ENCODE measurements at places on chromosomes 5 and 9.

DNA sequence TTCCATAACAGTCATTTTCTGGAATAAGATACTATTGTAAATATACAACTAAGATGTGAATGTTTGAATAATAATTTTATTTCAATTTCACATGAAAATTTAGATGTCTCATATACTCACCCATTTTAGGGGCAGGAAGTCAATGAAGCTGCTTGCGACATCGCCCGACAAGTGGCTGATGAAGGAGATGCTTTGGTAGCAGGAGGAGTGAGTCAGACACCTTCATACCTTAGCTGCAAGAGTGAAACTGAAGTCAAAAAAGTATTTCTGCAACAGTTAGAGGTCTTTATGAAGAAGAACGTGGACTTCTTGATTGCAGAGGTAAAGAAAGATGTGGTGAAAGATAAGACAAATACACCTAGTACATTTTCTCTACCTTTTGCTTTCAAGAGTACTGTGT lies 8.6 kb downstream of the BHMT start:
- DNase-seq, result no peak

DNA sequence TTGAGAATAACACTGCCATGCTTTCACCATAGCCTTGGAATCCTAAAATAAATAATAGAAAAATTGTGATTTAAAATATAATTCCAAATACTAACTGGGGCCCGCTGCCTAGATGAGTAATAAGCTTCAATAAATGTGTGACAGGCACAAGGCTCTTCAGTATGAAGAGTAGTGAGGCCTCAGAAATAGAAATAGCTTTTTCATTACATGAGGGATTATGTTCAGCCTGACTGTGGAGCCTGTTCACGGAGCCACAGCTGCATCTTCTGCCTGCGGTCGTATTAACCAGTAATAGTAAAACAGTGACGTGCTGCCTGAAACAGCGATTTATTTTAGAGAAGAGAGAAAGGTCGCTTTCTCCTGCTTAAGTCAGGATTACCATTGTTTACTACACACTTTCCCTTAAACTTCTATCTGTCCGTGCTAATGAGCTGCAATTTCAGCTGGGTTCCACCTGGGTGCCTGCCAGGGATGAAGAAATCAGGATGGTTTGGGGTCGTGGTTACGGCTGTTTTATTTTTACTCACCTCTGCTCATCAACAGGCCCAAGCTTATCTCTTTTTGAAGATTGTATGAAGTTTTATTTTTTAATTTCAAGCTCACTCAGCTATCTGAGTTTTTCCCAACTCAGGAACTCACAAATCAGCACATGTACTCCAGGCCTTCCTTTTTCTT lies 284.9 kb upstream of the WWC1 start:
- DNase-seq, result no peak

- DNase-seq, result no peak
Observed at GRCh38 chr5:125103459-125103858, 357.0 kb upstream of the ZNF608 start.

DNA sequence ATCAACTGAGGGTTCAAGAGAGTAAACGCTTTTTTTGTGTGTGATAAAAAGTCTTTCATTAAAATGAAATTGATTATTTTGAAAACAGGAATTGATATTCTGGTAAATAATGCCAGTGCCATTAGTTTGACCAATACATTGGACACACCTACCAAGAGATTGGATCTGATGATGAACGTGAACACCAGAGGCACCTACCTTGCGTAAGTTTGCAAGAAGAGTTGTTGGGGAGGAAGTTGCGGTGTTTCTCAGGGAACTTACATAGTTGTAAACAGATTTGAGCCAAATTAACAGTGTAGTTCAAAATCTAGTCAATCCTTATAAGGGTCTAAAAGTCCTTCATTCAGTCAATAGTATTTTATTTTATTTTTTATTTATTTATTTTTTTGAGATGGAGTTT lies 28.9 kb downstream of the HSDL2 start:
- DNase-seq, result no peak

DNA sequence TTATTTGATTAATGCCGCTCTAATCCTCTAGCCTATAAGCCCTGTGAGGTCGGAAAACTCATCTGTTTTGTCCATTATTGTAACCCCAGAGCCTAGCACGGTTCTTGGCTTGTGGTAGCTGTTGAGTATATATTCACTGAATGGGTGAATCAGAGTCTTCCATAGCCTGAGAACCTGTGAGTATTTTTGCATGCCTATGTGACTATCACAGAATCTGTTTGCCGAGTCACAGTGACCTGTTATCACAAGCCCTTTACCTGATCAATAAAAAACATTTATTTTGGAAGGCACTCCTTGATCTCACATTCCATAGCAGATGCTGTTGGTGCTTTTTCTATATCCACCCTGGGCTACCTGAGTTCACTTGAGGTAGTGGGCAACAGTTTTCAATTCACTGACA lies 125.0 kb upstream of the STC2 start:
- DNase-seq, result no peak

GRCh38 chr5:54834121-54834842 lies 151.1 kb downstream of the ESM1 start:
- no peak for DNase-seq

- DNase-seq, result no peak
Observed at GRCh38 chr9:22379272-22379671, 67.4 kb upstream of the DMRTA1 start.

- DNase-seq, result no peak
Observed at GRCh38 chr9:137478962-137479861, 20.1 kb upstream of the NSMF start.

DNA sequence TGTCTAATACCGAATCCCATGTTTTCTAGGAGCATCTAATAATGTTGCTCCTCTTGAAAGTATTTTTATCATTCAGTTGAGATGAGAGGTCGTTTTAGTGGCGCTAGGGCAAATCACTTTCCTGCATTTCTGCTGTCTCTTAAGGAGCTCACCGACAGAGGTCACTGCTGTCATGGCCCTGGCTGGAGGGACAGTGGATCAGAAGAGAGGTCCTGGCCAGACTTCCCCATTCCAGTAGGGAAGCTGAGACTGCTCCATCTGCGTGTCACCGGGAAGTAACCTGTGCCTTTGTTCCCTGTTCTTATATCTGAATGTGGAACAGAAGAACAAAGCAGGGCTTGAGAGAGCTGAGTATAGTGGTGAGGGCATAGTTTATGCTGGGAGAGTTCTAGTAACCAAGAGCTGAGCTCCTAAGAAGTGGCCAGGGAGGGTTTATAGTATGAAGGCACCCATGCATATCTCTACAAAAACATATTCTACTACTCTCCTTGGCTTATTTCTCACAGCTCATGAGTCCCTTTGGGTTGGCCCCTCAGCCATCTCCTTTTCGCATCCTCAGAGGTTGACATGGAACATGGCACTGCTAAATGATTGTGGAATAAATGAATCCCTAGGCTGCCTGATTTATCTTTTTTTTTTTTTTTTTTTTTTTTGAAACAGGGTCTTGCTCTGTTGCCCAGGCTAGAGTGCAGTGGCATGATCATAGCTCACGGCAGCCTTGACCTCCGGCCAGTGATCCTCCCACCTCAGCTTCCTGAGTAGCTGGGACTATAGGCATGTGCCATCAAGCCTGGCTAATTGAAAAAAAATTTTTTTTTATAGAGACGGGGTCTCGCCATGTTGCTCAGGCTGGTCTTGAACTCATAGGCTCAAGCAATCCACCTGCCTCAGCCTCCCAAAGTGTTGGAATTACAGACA lies 27.2 kb downstream of the ATP6V0E1 start:
- DNase-seq, result no peak

- no peak for DNase-seq
Observed at GRCh38 chr5:67746103-67746502, 469.5 kb upstream of the PIK3R1 start.

GRCh38 chr5:88675708-88676636 lies 207.0 kb downstream of the MEF2C start:
- no peak for DNase-seq

- DNase-seq, result no peak
Observed at GRCh38 chr5:68519143-68519542, 303.6 kb downstream of the PIK3R1 start.

- DNase-seq, result no peak
Observed at GRCh38 chr5:38541174-38541725, 15.2 kb downstream of the LIFR start.

DNA sequence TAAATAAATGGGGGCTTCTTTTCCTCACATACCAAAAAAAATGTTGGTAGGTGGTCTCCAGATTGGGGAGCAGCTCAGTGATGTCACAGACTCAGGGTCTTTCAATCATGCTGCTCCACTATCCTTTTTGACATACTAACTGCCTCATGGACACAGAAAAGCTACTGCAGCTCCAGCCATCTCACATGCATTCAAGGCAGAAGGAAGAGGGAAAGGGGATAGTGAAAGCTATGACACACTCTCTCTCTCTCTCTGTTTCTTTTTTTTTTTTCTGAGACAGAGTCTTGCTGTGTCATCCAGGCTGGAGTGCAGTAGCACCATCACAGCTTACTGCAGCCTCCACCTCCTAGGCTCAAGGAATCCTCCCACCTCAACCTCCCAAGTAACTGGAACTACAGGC lies 7.9 kb upstream of the ADGRD2 start:
- no peak for DNase-seq

- DNase-seq, result no peak
Observed at GRCh38 chr5:32022638-32023037, 151.5 kb downstream of the GOLPH3 start.

DNA sequence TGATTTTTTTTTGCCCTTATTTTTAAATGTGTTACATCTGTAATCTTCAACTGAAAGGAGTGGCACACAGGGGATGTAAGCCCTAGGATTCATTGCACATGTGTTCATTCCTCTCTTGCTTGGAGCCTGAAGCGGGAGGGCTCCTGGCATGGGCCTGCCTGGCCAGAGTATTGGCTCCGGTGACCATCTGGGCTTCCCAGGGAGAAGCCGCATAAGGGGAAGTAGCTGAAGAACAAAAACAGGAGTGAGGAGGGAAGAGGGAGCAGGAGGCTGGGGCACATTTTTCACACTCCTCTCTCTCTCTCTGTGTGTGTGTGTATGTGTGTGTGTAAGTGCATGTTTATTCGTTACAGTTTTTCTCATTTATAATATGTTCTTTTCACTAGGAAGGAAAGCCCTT lies 269.9 kb downstream of the PRR16 start:
- no peak for DNase-seq

DNA sequence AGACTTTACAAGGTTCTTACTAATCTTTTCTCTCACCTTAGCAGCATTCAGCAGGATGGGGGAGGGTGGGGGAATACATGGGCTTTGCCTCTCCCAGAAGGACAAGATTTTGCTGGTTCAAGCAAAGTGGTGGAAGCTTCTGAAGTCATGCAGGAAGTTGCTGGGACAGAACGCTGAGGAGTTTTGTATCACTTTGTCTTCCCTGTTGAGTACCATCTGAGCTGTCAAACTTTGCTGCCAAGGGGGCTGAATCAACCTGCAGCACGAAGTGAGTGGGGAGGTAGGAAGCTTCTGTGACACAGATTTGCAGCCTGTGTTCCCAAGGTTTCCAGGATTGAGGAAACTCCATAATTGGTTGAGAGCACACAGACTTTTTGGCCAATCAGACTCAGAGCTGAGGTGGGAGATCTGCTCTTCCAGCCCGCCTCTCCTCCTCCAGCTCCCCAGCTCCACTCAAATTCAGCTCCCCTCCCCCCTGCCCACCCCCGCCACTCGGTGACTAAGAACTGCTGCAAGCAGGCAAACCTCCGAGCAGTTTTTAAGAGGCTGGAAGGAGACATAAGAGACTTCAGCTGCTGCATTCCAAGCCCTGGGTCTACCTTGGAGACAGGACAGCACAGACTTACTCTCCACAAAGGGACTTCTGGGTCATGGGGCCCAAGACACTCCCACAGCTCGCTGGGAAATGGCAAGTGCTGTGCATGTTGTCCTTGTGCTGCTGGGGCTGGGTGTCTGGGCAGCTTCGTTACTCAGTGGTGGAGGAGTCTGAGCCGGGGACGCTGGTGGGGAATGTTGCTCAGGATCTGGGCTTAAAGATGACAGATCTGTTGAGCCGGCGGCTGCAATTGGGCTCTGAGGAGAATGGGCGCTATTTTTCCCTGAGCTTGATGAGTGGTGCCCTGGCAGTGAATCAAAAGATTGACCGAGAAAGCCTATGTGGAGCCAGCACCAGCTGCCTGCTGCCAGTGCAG lies at the start of gene PCDHGC5:
Gene PCDHGC5 (plus strand): TSS at position 491 of the 971 bp plus-strand sequence. CDS start 160 bp downstream, at position 651.
- no peak for DNase-seq

DNA sequence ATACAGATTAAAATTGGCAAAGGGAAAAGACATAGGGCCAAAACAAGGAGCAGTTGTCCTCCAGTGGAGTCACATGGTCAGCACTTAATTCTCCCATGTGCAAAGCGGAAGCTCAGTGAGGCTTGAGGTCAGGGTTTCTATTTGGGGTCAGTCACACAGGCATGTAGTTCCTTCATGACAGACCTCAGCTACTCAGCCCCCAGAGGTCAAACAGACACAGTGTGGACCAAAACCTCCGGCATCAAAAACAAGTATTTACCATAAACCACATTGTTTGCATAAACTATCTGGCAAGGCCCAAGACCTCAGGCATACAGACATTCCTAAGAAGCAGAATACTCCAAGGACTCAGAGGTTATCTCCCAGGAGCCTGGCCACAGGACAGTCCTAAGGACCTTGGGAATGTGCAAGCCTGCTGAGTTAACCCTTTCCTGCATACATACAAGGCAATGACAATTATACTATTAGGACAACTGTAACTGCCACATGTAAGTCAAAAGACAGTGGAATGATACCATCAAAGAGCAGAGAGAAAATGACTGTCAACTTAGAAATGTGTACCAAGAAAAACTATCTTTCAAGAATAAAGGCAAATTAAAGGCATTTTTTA lies 28.7 kb upstream of the FNIP1 start:
- no peak for DNase-seq

- DNase-seq, result no peak
Observed at GRCh38 chr5:171157276-171157675, 151.8 kb upstream of the TLX3 start.

- DNase-seq, result no peak
Observed at GRCh38 chr5:129554134-129554904, 94.2 kb downstream of the ADAMTS19 start.

DNA sequence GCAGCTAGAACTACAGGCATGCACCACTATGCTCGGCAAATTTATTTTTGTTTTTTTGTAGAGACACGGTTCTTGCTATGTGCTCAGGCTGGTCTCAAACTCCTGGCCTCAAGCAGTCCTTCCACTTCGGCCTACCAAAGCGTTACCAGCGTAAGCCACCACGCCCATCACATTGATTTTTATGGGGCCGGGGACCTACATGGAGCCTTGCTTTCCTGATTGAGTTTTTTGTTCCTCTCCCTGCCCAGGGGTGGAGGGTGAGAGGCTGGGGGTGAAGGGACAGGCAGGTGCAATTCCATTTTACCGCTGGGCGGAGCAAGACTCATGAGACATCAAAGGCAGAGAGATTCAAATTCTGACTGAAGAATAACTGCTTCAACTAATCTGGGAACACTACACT lies 1.9 kb downstream of the ALDH1B1 start:
- no peak for DNase-seq

DNA sequence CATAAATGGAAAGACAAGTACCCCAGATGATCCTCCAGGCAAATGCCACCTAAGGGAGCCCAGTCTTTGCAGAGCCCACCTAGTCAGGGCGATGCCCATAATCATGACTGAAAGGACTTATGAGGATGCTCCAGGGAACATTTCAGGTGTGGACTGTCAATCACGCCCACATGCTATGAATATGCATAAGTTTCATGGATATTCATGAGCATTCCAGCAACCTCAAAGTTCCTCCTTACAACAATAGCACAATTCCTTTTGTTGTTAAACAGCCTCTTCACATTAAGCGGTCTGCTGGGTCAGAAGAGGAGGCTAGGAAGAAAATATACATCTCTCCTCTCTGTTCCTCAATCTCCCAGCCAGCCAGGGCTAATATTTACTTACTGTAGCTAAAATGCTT lies 161.6 kb downstream of the C5orf15 start:
- DNase-seq, result no peak

Measured in CD4-positive, alpha-beta memory T cell (primary cell).